Memory B cell (primary cell): ENCODE measurements at places on chromosomes 11 and 22.
A peak's percentile ranks its signal among the peaks of the same experiment; 100 is the strongest.

GRCh38 chr11:121581607-121582006 is 128.8 kb upstream of the SORL1-AS1 start:
- H3K36me3 ChIP-seq = peaks cover 21% of the 10 kb centered on the region
- H3K4me1 ChIP-seq = peaks cover 7% of the 10 kb centered on the region
- H3K4me3 ChIP-seq = no peak overlapping the region

DNA sequence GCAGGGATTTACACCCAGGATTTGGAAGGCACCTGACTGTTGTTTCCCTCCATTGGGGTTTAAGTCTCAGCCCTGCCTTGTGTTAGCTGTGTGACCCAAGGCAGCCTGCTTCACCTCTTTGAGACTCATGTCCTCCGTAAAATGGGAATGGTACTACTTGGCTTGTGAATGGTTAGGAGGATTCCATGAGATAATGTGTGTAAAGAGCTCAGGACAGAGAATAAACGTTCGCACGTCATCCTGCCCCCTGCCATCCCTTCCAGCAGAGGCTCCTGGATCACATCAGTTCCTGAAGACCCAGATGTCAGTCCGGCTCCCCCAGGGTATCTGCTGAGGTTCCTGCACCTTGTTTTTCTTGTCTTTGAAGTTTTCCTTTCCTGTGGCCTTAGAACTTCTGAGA is 16.8 kb upstream of the ACCSL start:
- H3K27ac ChIP-seq = no peak overlapping the region
- H3K4me3 ChIP-seq = no peak overlapping the region
- peaks cover 26% of the 10 kb centered on the region for H3K27me3 ChIP-seq

GRCh38 chr22:27406389-27406861 is 395.1 kb downstream of the MN1 start:
- no peaks in the 10 kb centered on the region for H3K4me1 ChIP-seq
- no peak overlapping the region for H3K4me3 ChIP-seq
- peaks cover 11% of the 10 kb centered on the region for H3K27me3 ChIP-seq
- no peaks in the 10 kb centered on the region for H3K36me3 ChIP-seq
- DNase-seq = no peak

DNA sequence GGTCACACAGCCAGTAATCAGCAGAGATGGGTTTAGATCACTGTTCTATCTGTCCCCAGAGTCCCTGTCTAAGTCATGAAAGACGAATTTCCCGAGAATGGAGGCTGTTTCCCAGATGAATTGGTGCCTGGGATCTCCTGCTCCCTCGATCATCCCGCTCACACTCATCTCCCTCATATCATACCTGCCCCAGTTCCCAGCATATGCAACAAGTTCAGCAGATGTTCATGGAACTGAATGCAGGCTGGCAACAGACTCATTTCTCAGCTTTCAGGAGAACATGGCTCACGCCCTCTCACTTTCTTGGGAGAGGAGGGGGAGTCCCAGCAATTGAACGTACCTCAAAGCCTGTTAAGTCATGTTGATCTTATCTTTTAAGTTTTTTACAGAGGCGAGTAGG is 22.1 kb downstream of the CD6 start:
- H3K36me3 ChIP-seq = peaks cover 1% of the 10 kb centered on the region
- H3K4me1 ChIP-seq = peaks cover 9% of the 10 kb centered on the region
- H3K27me3 ChIP-seq = peaks cover 6% of the 10 kb centered on the region
- H3K27ac ChIP-seq = no peak overlapping the region
- DNase-seq = no peak

DNA sequence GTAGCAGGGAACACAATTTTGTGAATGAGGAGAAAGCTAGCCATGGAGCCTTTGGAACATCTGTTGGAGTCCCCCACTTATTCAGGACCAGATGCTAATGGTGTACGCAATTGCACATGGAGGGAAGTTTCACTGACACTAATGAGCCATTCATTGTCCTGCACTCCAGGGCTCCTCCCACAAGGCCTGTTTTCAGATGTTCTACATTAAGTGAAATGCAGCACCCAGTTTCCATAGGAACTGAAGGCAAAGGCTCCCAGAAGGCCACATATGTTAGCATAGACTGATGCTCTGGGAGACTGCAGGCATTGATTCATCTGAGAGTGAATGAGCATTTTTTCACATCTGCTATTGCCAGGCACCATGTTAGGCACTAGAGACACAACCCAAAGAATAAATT is 399.5 kb downstream of the ETS1 start:
- no peak overlapping the region for H3K27ac ChIP-seq
- H3K4me3 ChIP-seq = no peak overlapping the region
- H3K36me3 ChIP-seq = peaks cover 4% of the 10 kb centered on the region
- peaks cover 2% of the 10 kb centered on the region for H3K4me1 ChIP-seq
- peaks cover 4% of the 10 kb centered on the region for H3K27me3 ChIP-seq
- no peak for DNase-seq

DNA sequence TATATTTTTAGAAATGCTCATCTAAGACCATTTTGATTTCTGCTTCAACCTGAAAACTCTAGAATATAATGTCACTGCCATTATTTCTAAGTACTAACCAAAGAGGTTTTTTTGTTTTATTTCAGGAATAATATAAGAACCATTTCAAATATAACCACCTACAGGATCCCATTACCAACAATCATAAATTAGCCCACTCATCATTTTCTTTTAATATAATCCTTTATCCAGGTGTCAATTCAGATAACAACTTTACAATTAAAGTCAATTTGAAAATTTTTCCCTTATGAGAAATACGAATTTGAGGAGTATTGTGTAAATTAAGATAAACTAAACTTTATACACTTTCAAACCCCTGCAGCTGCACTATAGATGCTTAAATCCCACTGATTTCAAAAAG is 1043.0 kb upstream of the CNTN5 start:
- no peaks in the 10 kb centered on the region for H3K27me3 ChIP-seq
- no peaks in the 10 kb centered on the region for H3K36me3 ChIP-seq
- no peak overlapping the region for H3K4me3 ChIP-seq

DNA sequence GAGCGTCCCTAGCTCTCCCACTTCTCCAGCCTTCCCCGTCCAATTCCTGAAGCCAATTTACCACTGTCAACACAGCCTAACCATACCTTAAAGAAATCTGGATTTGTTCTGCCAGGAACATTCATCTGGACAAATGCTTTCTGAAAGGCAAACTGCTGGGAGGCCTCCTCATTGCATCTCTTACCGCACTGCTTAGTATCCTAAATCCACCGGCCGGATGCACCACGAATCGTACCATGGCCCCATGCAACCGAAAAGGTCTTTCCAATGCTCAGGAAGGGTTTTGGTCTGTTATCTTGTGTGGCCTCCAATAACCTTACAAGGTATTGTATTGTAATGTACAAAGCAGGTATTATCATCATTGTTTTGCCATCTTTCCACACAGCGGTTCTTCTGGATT is 57.6 kb downstream of the MYH9 start:
- H3K27ac ChIP-seq = peak overlapping the region; percentile 96
- H3K27me3 ChIP-seq = no peaks in the 10 kb centered on the region
- peaks cover 73% of the 10 kb centered on the region for H3K4me1 ChIP-seq
- peak overlapping the region; percentile 85 for H3K4me3 ChIP-seq
- DNase-seq = no peak
- peaks cover 28% of the 10 kb centered on the region for H3K36me3 ChIP-seq
